ENCODE measurements at places on chromosomes 7 and 10. TPM values are rescaled to one million over a fixed set of nuclear protein-coding genes. Genes with fewer than 3 reads are reported as not detected.

The AP4M1 gene
- 13.1 TPM for total RNA-seq

The TMEM72 gene
- not detected for total RNA-seq

The PRPS1L1 gene
- total RNA-seq, result not detected

The MYOZ1 gene
- not detected for total RNA-seq

The CRPPA gene
- 0.58 TPM for total RNA-seq

The GCK gene
- total RNA-seq, result not detected

The EGR2 gene
- 0.67 TPM for total RNA-seq

The FRAT1 gene
- 5.8 TPM for total RNA-seq

The EIF4EBP2 gene
- total RNA-seq, result 56.1 TPM

The HOXA10 gene
- total RNA-seq, result not detected

The ADARB2 gene
- 0.30 TPM for total RNA-seq

The MEOX2 gene
- total RNA-seq, result not detected

The MEST gene
- total RNA-seq, result 1.2 TPM

The ENTPD1 gene
- total RNA-seq, result 0.27 TPM

The TMEM225B gene
- total RNA-seq, result 1.2 TPM

The MICALL2 gene
- 2.7 TPM for total RNA-seq

The TEX36 gene
- not detected for total RNA-seq

The TMEM184A gene
- not detected for total RNA-seq

The SMKR1 gene
- total RNA-seq, result 2.2 TPM

The CTTNBP2 gene
- not detected for total RNA-seq

The RPEL1 gene
- total RNA-seq, result not detected

The NXPH1 gene
- total RNA-seq, result not detected

The VSIR gene
- total RNA-seq, result 120 TPM

The PNLIPRP1 gene
- total RNA-seq, result not detected

The ADRA2A gene
- not detected for total RNA-seq

The DRGX gene
- total RNA-seq, result not detected

The SMO gene
- not detected for total RNA-seq

The SORBS1 gene
- total RNA-seq, result 0.74 TPM

The PTPN20 gene
- total RNA-seq, result 0.85 TPM

The C10orf105 gene
- total RNA-seq, result 0.71 TPM

The CDH23 gene
- total RNA-seq, result 4.5 TPM

The CTBP2 gene
- total RNA-seq, result not detected

The OR9A2 gene
- total RNA-seq, result not detected

The HECW1 gene
- total RNA-seq, result not detected

The NOS3 gene
- 21.6 TPM for total RNA-seq

The GRM8 gene
- not detected for total RNA-seq

The PRF1 gene
- total RNA-seq, result 116 TPM

The CCDC3 gene
- total RNA-seq, result 0.10 TPM

The CNPY1 gene
- not detected for total RNA-seq

The PON3 gene
- not detected for total RNA-seq

The SPDYE16 gene
- total RNA-seq, result 0.58 TPM

The MDFIC gene
- 75.4 TPM for total RNA-seq
